CD4-positive, alpha-beta T cell (primary cell): ENCODE measurements at places on chromosomes 1 and 21. TPM values are rescaled to one million over a fixed set of nuclear protein-coding genes. Genes with fewer than 3 reads are reported as not detected.

GBP2 gene
- 87.6 TPM for total RNA-seq

LCE2C gene
- not detected for total RNA-seq

- H3K4me3 ChIP-seq = no peak overlapping the region
- no peaks in the 10 kb centered on the region for H3K4me1 ChIP-seq
- no peak for DNase-seq
- H3K27ac ChIP-seq = no peak overlapping the region
Measured at GRCh38 chr1:160911441-160911840, 26.5 kb upstream of the ITLN1 start.

DNA sequence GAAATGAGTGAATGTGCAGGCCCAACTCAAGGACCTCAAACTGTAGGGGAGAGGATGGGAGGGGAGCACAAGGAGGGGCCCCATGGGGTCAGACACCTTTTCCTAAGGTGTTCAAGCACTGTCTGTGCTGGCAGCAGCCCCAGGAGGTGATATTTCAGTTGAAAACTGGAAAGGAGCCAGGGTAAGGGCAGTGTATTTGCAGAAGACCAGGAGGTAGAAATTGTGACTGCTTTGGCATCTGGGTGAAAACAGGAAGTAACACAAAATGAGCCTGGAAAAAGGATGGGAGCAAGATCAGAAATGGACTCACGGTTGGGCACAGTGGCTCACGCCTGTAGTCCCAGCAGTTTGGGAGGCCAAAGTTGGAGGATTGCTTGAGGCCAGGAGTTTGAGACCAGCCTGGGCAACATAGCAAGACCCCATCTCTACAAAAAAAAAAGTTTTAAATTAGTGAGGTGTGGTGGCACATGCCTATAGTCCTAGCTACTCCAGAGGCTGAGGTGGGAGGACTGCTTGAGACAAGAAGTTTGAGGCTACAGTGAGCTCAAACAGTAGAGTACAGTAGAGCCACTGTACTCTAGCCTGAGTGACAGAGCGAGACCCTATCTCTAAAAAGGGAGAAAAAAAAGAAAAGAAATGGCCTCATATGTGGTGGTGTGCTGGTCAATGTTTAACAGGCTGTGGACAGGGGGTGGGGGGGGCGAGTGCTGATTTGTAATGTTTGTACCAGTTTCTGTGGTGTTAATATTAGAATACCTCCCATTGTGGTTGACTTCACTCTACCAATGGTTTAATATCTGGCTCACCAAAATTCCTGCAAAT, 76.2 kb upstream of the ANGPTL1 start:
- no peaks in the 10 kb centered on the region for H3K36me3 ChIP-seq
- H3K4me1 ChIP-seq = no peaks in the 10 kb centered on the region
- no peak for DNase-seq
- H3K4me3 ChIP-seq = no peak overlapping the region
- no peak overlapping the region for H3K27ac ChIP-seq

DNA sequence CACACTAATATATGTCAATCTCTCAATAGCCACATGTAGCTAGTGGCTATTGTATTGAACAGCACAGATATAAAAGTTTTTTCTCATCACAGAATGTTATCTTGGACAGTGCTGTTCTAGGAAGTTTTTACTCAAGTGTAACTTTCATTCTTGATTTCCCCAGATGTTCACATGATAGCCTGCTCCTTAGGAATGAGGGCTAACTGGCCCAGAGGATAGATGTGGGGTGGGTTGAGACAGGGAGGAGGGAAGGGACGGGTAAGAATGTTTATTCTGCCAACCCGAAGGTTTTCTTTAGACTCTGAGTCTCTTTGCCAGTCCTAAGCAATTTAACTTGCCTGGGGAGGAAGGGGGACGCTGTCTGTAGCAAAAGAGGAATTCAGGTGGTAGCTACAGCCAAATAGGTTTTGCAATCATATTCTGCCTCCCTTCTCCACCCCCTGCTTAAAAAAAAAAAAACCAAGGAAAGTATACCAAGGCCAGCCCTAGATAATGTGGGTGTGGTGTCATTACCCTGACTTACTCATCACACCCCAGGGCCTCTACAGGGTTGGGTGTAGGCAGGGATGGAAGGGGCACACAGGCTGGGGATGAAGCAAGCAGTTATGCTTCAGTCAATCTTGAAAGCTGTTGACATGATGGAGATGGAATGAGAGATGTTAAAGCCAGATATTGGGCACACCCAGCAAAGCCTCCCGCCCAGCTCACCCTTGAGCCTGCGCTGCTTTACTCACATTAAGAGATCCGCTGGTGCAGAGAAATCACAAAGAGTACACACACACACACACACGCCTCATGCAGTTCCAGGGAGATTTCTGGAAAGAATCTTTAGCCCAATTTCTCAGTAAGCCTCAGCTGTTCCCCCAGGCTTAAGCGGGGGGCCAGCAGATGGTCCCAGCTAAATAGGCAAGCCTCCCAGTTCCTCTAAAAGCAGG, 59.9 kb downstream of the PLXNA2 start:
- H3K27me3 ChIP-seq = no peaks in the 10 kb centered on the region
- H3K36me3 ChIP-seq = no peaks in the 10 kb centered on the region
- no peaks in the 10 kb centered on the region for H3K4me1 ChIP-seq
- DNase-seq = no peak

DNA sequence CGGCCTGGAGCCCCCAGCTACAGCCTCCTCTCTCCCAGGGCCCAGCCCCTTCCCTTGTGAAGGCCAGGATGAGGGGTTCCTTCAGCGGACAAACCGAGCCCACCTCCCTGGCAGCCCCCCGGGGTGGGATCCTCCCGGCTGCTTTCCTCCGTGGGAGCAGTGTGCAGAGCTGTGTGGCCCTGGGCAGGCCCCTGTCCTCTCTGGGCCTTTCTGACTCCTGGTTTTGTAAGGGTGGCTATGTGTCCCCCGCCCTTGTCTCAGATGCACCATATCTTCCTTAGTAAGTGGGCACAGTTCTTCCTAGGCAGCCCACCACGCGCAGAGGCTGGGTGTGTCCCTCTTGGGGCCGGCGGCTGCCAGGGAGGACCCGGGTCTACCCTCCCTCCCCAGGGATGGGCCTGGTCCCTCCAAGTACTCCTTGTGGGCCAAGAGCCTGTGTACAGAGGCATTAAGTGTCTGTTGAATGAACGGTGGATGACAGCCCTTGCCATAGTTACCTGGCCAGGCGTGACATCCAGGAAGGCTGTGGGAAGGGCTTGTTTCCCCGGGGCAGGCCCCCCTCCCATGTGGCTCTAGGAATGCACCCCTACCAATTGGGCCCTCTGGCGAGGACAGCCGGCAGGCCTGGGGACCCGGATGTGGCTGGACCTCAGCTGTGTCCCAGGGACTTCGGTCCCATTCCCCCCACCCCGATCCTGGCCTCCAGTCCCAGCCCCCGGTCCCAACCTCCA, 3.8 kb downstream of the SMIM1 start:
- H3K27ac ChIP-seq = no peak overlapping the region
- peaks cover 28% of the 10 kb centered on the region for H3K4me1 ChIP-seq
- peaks cover 25% of the 10 kb centered on the region for H3K36me3 ChIP-seq
- no peak overlapping the region for H3K4me3 ChIP-seq

- no peak for DNase-seq
- no peaks in the 10 kb centered on the region for H3K4me1 ChIP-seq
- no peaks in the 10 kb centered on the region for H3K36me3 ChIP-seq
Measured at GRCh38 chr21:32163386-32163785, 115.5 kb downstream of the MIS18A start.
